ENCODE measurements at places on chromosomes 6 and 20.

- peaks cover 51% of the 10 kb centered on the region for H3K27me3 ChIP-seq
- no peak overlapping the region for H3K4me3 ChIP-seq
- H3K4me1 ChIP-seq: peaks cover 9% of the 10 kb centered on the region
- DNase-seq: no peak
Observed at GRCh38 chr20:37670351-37670791, 23.5 kb upstream of the CTNNBL1 start.

- peaks cover 1% of the 10 kb centered on the region for H3K36me3 ChIP-seq
- H3K27me3 ChIP-seq: no peaks in the 10 kb centered on the region
- DNase-seq: no peak
- no peak overlapping the region for H3K4me3 ChIP-seq
- no peak overlapping the region for H3K27ac ChIP-seq
- H3K4me1 ChIP-seq: peaks cover 2% of the 10 kb centered on the region
Observed at GRCh38 chr6:85537055-85537494, 56.6 kb downstream of the SNX14 start.

DNA sequence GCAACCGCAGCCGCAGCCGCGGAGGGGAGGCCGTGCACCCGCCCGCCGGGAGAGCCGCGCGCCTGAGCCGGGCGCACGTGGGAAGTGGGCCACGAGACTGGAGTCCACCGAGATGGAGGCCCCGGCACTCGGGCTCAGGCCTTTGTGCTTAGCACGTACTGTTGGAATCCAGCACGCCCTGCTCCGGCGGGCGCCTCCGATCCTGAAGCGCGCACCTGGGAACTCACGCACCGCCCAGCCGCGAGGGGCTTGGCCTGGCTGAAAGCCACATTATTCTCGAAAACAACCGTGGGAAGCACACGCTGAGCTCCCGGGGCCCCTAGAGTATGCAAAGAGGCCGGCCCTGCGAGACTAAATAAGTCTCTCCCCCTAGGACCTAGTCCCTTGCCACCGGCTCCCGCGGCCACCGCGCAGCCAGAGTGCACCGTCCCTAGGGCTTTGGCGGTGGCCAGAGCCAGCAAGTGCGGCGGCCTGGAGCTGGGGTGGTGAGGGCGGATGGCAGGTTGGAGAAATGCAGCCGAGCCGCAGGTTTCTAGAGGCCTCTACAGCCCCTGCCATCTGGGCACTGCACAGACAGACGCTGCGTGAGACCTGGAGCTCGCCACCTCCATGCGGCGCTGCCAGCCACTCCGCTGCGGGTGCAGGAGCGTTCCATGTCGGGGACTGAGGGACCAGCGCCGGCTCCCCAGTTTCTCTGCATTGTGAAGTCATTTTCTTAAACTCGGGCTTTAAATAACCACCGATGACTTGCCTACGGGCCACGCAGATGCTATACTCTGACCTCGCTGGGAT lies 42.0 kb upstream of the LY86 start:
- peaks cover 2% of the 10 kb centered on the region for H3K36me3 ChIP-seq
- H3K4me3 ChIP-seq: peak overlapping the region; percentile 67
- peaks cover 45% of the 10 kb centered on the region for H3K27me3 ChIP-seq
- H3K4me1 ChIP-seq: peaks cover 2% of the 10 kb centered on the region
- DNase-seq: peak; percentile 38
- H3K27ac ChIP-seq: no peak overlapping the region

- H3K4me3 ChIP-seq: no peak overlapping the region
- H3K4me1 ChIP-seq: peaks cover 44% of the 10 kb centered on the region
- peaks cover 5% of the 10 kb centered on the region for H3K36me3 ChIP-seq
- peak overlapping the region; percentile 32 for H3K27ac ChIP-seq
- DNase-seq: no peak
Observed at GRCh38 chr6:36751833-36752186, 54.2 kb downstream of the RAB44 start.

- peaks cover 27% of the 10 kb centered on the region for H3K4me1 ChIP-seq
- peak overlapping the region; percentile 98 for H3K27ac ChIP-seq
- no peaks in the 10 kb centered on the region for H3K27me3 ChIP-seq
- peak; percentile 3 for DNase-seq
- H3K4me3 ChIP-seq: peak overlapping the region; percentile 65
Observed at GRCh38 chr6:104789770-104790190, 69.9 kb downstream of the HACE1 start.

DNA sequence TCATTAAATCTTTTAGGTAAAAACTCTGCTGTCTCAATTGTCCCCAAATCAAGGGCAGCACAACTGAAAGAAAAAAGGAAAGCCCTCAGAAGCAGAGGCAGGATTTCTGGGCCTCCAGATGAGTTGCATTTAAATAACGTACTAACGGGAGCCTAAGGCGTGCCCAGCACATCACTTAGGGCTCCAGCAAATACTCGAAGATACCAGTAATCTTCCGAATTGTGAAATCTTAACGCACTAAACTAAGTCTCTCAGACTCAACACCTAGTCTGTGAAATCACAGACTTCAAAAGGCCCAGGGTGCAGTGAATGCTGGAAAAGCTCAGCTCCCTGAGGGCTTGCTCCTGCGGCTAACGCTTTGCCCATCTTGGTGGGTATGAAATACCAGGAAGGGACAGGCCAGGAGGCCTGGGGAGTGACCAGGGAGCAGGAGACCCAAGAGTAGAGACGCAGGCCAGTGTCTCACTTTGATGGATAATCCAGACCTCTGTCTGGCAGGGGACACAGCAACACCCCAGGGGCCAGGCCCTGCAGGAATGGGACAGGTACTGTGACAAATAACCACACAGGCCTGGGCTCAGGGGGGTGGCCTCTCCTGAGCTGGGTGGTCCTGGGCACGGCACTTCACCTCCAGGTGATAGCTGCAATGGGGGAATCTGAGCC lies 36.4 kb downstream of the RRBP1 start:
- no peak overlapping the region for H3K27ac ChIP-seq
- H3K27me3 ChIP-seq: no peaks in the 10 kb centered on the region
- peaks cover 9% of the 10 kb centered on the region for H3K4me1 ChIP-seq
- no peak for DNase-seq

DNA sequence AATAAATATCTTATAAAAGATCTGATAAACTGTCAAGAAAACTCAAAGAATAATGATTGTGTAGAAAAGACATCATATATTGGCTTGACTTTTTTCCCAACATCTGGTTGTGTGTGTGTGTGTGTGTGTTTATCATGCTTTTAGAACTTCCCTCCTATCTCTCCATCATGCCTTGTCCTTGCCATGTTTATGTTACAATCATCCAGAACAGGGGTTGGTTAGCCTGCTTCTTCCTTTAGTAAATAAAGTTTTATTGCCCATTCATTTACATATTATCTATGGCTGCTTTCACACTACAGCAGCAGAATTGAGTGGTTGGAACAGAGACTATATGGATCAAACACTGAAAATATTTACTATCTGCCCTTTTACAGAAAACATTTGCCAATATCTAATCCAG lies 52.8 kb upstream of the RIPOR2 start:
- no peak overlapping the region for H3K4me3 ChIP-seq
- H3K27me3 ChIP-seq: no peaks in the 10 kb centered on the region
- DNase-seq: no peak
- H3K27ac ChIP-seq: no peak overlapping the region
- H3K36me3 ChIP-seq: peaks cover 19% of the 10 kb centered on the region
- H3K4me1 ChIP-seq: peaks cover 55% of the 10 kb centered on the region

DNA sequence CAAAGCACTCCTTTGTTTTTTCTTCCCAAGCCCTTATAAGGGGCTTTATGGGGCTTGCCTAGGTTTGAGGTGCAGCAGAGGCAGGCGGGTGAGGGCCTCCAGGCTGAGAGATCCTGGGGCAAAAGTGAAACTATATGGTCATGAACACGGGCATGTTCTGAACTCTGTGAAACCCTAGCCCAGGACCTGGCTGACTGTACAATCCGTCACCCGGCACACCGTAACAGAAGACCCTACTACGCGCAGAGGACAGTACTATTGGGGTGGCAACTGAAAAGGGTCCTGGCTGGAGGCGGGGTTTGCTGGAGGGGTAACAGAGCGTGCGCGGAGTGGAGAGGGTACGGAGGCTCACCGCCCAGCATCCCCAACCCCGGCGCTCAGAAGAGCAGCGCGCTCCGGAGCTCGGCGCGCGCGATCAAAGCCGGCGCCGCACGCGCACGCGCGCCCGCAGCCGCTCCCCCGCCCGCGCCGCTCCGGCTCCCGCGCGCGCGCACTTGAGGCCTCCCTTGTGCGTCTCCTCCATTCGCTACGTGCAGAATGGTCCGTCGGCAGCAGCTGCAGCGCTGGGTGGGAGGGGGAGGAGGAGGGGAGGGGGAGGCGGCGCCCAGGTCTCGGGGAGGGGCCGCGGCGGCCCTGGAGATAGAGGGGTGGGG lies 54.2 kb downstream of the MRPL14 start:
- H3K27ac ChIP-seq: peak overlapping the region; percentile 89
- peaks cover 15% of the 10 kb centered on the region for H3K4me1 ChIP-seq
- peak overlapping the region; percentile 95 for H3K4me3 ChIP-seq
- peaks cover 24% of the 10 kb centered on the region for H3K27me3 ChIP-seq

- H3K36me3 ChIP-seq: no peaks in the 10 kb centered on the region
- no peak overlapping the region for H3K27ac ChIP-seq
- no peak for DNase-seq
- no peak overlapping the region for H3K4me3 ChIP-seq
Observed at GRCh38 chr6:131492932-131493573, 80.0 kb upstream of the ARG1 start.

- no peak overlapping the region for H3K4me3 ChIP-seq
- H3K4me1 ChIP-seq: peaks cover 39% of the 10 kb centered on the region
- no peak for DNase-seq
- peaks cover 6% of the 10 kb centered on the region for H3K36me3 ChIP-seq
- peak overlapping the region; percentile 99 for H3K27ac ChIP-seq
- no peaks in the 10 kb centered on the region for H3K27me3 ChIP-seq
Observed at GRCh38 chr6:16419636-16420336, 181.4 kb downstream of the GMPR start.

DNA sequence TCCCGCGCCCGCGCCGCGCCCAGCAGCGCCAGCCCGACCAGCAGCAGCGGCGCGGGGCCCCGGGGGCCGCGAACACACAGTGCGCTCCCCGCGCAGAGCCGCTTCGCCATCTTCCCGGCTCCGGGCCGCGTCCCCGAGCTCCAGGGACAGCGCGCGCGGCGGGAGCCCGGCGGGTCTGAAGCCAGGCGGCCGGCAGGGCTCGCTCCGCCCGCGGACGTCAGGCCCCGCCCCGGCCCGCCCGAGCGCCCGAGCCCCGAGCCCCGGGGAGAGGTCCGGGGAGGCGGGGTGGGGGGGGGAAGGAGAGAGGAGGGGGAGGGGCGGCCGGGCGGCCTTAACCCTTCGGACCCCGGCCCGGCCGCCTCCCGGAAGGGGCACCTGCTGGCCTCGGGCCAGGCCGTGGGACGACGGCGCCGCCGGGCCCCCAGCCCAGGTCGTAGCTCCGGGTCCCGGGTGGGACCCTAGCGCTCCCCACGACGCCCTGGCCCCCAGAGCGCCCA lies at the start of gene LAMA5:
Gene LAMA5 (minus strand): TSS at position 177 of the 497 bp plus-strand sequence. CDS start 67 bp downstream, at position 110.
- no peak for DNase-seq
- no peak within 1 kb of the TSS for H3K27ac ChIP-seq
- no peaks in the 10 kb centered on the region for H3K36me3 ChIP-seq
- H3K27me3 ChIP-seq: peaks cover 53% of the 10 kb centered on the region
- H3K4me3 ChIP-seq: peak within 1 kb of the TSS; percentile 32

- H3K36me3 ChIP-seq: no peaks in the 10 kb centered on the region
- no peaks in the 10 kb centered on the region for H3K27me3 ChIP-seq
- no peak overlapping the region for H3K27ac ChIP-seq
- H3K4me1 ChIP-seq: no peaks in the 10 kb centered on the region
- no peak for DNase-seq
Observed at GRCh38 chr6:38193481-38194281, 374.2 kb downstream of the ZFAND3 start.

DNA sequence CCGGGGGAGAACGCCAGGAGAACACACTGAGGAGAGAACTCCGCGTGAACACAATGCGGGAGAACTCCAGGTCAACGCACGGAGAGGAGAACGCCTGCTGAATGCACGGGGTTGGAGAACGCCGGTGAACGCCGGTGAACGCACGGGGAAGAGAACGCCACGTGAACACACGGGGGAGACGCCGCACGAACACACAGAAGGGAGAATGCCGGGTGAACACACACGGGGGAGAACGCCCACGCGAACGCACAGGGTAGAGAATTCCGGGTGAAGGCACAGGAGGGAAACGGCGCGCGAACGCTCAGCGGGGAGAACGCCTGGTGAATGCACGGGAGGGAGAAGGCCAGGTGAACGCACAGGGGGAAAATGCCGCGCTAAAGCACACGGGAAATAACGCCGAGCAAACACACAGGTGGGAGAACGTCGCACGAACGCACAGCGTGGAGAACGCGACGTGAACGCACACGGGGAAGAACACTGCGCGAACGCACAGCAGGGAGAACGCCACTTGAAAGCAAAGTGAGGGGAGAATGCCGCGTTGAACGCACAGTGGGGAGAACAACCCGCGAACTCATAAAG lies 56.1 kb downstream of the RNASET2 start:
- H3K27ac ChIP-seq: no peak overlapping the region
- H3K27me3 ChIP-seq: no peaks in the 10 kb centered on the region
- no peaks in the 10 kb centered on the region for H3K4me1 ChIP-seq
- H3K4me3 ChIP-seq: no peak overlapping the region
- no peaks in the 10 kb centered on the region for H3K36me3 ChIP-seq

DNA sequence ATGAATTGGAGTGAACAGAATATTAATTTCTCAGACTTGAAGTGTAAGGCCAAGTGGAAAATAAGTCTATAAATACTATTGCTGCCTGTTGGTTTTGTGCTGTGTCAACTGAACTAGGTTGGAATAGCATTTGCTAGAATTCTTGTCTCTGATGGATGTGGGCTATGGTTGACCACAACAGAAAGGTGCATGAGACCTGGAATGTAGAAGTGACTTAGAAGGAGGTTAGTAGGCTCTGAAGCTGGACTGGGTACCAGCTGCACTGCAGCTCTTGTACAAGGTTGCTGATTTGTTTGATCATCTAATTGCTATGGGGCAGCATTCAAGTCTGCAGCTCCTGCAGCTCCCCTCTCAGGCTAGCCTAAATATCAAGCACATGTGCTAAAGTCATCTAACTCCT lies 479.0 kb upstream of the NRSN1 start:
- no peak overlapping the region for H3K27ac ChIP-seq
- no peaks in the 10 kb centered on the region for H3K27me3 ChIP-seq
- DNase-seq: no peak
- H3K36me3 ChIP-seq: no peaks in the 10 kb centered on the region

GRCh38 chr6:170229851-170230519 lies 60.9 kb downstream of the DLL1 start:
- no peaks in the 10 kb centered on the region for H3K36me3 ChIP-seq
- H3K4me3 ChIP-seq: no peak overlapping the region
- DNase-seq: no peak
- H3K4me1 ChIP-seq: no peaks in the 10 kb centered on the region

DNA sequence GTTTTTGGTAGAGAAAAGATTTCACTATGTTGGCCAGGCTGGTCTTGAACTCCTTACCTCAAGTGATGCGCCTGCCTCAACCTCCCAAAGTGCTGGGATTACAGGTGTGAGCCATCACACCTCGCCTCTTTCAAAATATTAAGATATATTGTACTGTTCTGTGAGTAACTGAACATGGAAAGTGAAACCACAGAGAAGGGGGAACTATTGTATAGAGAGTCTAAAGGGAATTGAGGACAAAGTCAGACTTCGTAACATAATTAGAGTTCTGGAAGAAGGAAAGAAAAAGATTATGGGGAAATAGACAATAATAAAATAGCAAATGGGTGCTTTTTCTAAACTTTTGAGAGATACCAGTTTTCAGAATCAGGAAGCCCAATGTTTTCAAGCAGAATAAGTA lies 17.4 kb upstream of the AKAP7 start:
- no peaks in the 10 kb centered on the region for H3K27me3 ChIP-seq
- no peak overlapping the region for H3K27ac ChIP-seq
- DNase-seq: no peak
- H3K36me3 ChIP-seq: no peaks in the 10 kb centered on the region
- no peak overlapping the region for H3K4me3 ChIP-seq
- no peaks in the 10 kb centered on the region for H3K4me1 ChIP-seq
